Liver (tissue), 10 donors: ENCODE measurements at places on chromosomes 7 and 10.
A peak's percentile ranks its signal among the peaks of the same experiment; 100 is the strongest.

DNA sequence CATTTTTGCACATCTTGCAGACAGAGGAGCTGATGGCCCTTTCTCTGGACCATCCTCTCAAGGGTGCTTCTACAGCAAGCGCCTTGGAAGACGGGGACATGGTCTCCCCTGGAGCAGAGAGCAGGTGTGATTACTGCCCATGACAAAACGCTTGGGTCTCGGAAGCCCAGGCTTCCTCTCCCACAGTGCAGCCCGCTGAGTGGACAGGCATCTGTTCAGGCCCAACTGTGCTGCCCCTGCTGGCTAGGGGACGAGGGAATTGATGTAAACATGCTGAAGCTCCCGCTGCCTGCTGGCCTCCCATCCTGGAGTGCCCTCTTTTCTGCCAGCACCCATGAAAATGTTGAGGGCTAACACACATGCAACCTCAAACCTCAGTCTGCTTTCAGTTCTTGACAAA, 14.3 kb downstream of the IL15RA start:
- DNase-seq, result no peak

DNA sequence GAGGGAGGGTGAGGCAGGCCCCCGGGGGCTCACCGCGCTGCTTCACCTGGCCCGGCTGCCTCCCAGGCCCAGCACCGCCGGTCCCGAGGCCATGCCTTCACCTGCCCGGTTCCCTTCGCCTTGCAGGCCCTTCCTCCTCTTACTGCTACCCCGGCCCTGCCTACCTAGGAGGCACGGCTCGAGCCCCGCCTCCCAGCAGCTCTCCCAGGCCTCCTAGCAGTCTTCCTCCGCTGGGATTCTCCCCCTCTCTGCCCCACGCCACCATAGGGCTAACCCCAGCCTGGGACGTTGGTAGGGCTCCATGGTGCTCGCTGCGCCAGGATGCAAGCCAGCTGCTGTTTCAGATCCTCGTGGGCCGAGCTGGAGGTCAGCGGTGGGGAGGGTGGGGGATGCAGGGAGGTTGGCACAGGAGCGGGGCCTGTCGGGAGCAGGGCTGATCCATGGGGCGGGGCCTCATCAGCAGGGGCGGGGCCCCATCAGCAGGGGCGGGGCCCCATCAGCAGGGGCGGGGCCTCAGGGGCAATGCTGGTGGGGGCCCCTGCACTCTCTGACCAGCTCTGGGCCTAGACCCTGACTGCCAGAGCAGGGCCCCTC, 63.3 kb downstream of the RASGEF1A start:
- DNase-seq, result peak; percentile 66

DNA sequence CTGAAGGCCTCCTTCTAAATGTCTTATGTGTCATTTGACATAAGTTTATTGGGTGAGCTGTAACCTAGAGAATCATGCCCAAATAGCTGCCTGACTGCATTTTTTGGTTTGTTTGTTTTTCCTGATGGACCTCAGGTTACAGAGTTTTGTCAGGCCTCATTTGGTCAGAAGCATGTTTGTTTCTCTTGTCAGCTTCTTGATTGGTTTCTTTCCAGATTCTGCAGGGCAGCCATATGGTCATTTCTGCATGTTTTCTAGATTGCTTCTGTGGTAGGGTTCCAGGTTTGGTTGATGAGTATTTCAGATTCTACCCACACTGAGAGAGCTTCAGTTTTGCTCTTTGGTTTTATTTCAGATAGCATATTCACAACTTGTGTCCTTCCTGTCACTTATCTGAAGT, 28.0 kb downstream of the GLCCI1 start:
- DNase-seq, result no peak

DNA sequence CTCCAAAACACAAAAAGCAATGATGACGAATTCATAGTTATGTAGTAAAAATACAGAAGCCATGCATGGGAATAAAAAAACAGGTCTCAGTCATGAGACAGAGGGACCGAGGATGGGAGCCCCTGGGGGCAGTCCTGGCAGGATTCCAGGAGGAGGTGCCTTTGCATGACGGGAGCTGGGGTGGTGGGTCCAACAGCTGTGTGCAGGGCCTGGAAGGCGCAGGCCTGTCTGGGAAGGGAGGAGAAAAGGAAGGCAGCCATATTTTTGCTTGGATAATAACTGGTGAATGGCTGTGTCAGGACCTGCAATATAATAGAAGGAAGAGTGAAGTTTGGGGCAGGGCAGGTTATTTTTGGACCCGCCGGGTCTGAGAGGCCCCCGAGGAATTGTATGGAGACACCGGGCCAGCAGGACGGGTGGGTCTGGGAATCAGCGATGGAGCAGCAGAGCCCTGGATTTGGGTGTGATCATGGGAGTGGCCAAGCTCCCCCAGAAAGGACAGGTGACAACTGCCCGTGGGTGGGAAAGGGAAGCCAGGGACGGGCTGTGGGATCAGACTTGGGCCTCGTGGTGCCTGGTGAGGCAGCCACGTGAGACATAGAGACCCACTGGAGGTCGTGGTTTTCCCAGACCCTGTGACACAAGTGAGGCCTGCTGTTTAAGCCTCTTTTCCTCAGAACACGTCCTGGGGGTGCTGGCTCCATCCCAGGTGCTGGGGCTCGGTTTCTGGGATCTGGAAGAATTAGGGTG, 2.9 kb upstream of the JAKMIP3 start:
- DNase-seq, result no peak

GRCh38 chr7:103811997-103812396, 177.5 kb downstream of the RELN start:
- no peak for DNase-seq

DNA sequence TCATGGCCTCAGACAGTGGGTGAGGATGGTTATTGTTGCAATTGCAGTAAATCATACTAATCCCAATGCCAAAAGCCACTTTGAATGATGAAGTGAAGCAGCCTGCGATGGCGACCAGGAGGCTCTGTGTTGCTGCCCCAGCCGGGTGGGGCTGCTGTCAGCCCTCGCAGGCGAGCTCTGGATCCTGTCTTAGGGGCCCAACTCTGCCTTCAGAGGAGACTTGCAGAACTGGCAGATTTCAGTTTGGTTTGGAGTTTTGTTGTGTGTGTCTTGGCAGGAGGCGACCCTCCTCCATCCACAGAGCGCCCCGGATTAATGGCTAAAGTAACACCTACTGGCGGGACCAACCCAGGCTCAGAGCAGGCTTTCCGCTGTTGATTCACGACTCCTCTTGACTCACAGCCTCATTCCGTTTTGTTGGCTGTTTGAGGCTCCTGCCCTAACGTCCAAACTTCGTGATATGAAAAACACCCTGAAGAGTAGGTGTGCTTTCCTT, 67.9 kb upstream of the BMPER start:
- no peak for DNase-seq

DNA sequence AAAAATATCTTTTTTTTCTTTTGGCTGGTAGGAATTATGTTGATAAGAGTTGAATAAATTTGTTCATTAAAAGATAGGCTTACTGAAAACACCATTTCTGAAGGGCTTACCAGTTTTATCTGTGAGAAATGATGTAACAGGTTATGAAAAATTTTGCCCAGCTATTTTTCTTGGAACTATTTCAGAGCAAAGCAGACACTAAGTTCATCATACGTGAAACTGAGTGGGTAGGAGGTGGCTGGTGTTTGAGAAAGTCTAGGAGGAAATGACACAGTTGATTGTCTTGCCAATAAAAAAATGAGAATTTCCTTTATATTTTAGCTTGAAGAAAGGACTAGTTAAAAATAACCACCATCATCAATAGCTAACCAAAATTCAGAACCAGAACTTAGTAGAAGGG, 6.2 kb upstream of the MRC1 start:
- DNase-seq, result no peak

DNA sequence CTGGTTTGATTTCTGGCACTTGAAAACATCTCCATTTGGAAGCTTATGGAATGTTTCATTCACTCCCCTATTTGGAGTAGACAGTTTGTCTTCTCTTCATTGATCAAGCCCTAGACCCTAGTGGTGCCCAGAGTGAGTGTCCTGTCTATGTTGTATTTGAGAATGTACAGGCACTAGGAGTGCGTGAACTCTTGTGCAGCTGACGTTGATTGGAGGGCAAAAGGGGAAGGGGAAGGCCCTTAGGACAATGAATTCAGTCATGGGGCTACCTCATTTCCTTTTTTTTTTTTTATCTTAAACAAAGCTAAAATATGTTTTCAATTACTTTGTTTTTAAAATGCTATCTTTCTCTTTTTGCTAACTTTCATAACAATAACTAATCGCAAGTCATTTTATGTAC, 66.5 kb downstream of the ADD3 start:
- DNase-seq, result no peak

DNA sequence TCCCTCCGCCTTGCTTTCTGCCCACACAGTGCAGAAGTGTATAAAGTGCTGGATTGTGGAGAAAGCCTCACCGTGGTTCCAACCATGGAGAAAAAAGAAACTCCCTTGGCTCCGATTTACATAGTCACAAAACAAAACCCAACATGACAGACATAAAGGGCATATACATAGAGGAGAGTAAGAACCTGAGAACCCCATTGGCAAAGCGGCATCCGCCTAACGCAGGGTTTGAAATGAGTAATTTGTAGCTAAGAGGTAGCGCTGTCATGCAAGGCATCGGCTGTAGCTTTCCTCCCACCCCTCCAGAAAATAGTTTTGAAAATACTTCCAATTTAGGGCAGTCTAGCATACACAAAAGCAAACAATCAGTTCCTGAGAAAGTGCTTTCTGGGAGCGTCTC, 126.0 kb upstream of the NRBF2 start:
- no peak for DNase-seq
